ENCODE measurements at places on chromosomes 16 and 17. TPM values are rescaled to one million over a fixed set of nuclear protein-coding genes. Genes with fewer than 3 reads are reported as not detected.

DRC3 gene
- total RNA-seq, result 2.9 TPM

RNF166 gene
- 28.6 TPM for total RNA-seq

PIPOX gene
- 1.4 TPM for total RNA-seq

PMFBP1 gene
- 3.7 TPM for total RNA-seq

LPO gene
- not detected for total RNA-seq

KIFC3 gene
- total RNA-seq, result 172 TPM

LRRC37A gene
- 1.0 TPM for total RNA-seq

USP31 gene
- total RNA-seq, result 6.2 TPM

EFNB3 gene
- total RNA-seq, result 3.1 TPM

FOXF1 gene
- total RNA-seq, result 1.1 TPM

ZNF319 gene
- total RNA-seq, result 2.8 TPM

HASPIN gene
- 17.9 TPM for total RNA-seq

IL21R gene
- 1.6 TPM for total RNA-seq

CCL8 gene
- total RNA-seq, result not detected

CRHR1 gene
- not detected for total RNA-seq

KRT27 gene
- total RNA-seq, result not detected
